A549 treated with Mapracorat at 1 μM for 4 hours (cell line): ENCODE measurements at places on chromosomes 7 and 10. TPM values are rescaled to one million over a fixed set of nuclear protein-coding genes. Genes with fewer than 3 reads are reported as not detected.

The TMEM196 gene
- total RNA-seq: not detected in 5 replicates

The ANLN gene
- total RNA-seq: 57.6 to 75.7 TPM (median 70.8 TPM) in 5 replicates

The MMD2 gene
- not detected in 5 replicates for total RNA-seq

The ANXA8L1 gene
- 98.3 to 132 TPM (median 114 TPM) in 5 replicates for total RNA-seq

The OR2A1 gene
- total RNA-seq: not detected in 5 replicates

The FGF8 gene
- total RNA-seq: 0.17 TPM in 1 of 5 replicates, not detected in the others

The LEP gene
- total RNA-seq: not detected in 5 replicates

The NUTM2A gene
- total RNA-seq: 0.08 TPM in 1 of 5 replicates, not detected in the others

The TMEM139 gene
- total RNA-seq: 0.67 to 1.6 TPM (median 1.1 TPM) in 5 replicates

The FGL2 gene
- not detected in 5 replicates for total RNA-seq

The PHYH gene
- 29.5 to 32.3 TPM (median 30.8 TPM) in 5 replicates for total RNA-seq

The HSPA12A gene
- 8.8 to 10.5 TPM (median 9.7 TPM) in 5 replicates for total RNA-seq

The CAV1 gene
- 512 to 685 TPM (median 586 TPM) in 5 replicates for total RNA-seq

The PRKCQ gene
- total RNA-seq: 3.3 to 4.1 TPM (median 3.6 TPM) in 5 replicates

The FAM25C gene
- total RNA-seq: 1.2 to 1.7 TPM in 2 of 5 replicates, not detected in the others

The SEMA4G gene
- 6.6 to 9.3 TPM (median 8.9 TPM) in 5 replicates for total RNA-seq

The BHLHA15 gene
- 0.21 to 0.71 TPM (median 0.43 TPM) in 5 replicates for total RNA-seq

The XRCC2 gene
- 3.5 to 4.9 TPM (median 4.7 TPM) in 5 replicates for total RNA-seq

The COL13A1 gene
- total RNA-seq: 0.11 to 0.26 TPM (median 0.24 TPM) in 4 of 5 replicates, not detected in the other

The OPALIN gene
- total RNA-seq: not detected in 5 replicates

The FXYD4 gene
- total RNA-seq: not detected in 5 replicates

The PTPRZ1 gene
- total RNA-seq: not detected in 5 replicates

The CCDC3 gene
- total RNA-seq: 0.98 to 1.4 TPM (median 1.3 TPM) in 5 replicates

The PAX2 gene
- 0.08 to 0.43 TPM (median 0.20 TPM) in 5 replicates for total RNA-seq

The SERPINE1 gene
- 1,598 to 2,064 TPM (median 1,785 TPM) in 5 replicates for total RNA-seq

The PSTK gene
- 3.5 to 5.6 TPM (median 4.2 TPM) in 5 replicates for total RNA-seq

The KCNMA1 gene
- total RNA-seq: 40.3 to 86.3 TPM (median 68.8 TPM) in 5 replicates
